Endothelial cell (in vitro differentiated cells): ENCODE measurements at places on chromosomes 2 and 18. TPM values are rescaled to one million over a fixed set of nuclear protein-coding genes. Genes with fewer than 3 reads are reported as not detected.

- no peak for DNase-seq
Observed at GRCh38 chr2:160241251-160242137, 41.4 kb upstream of the ITGB6 start.

The HMSD gene
- not detected for total RNA-seq

The GFPT1 gene
- total RNA-seq, result 52.8 TPM

The NEU2 gene
- not detected for total RNA-seq

The EFR3B gene
- 11.3 TPM for total RNA-seq

The C1D gene
- total RNA-seq, result 20.9 TPM

DNA sequence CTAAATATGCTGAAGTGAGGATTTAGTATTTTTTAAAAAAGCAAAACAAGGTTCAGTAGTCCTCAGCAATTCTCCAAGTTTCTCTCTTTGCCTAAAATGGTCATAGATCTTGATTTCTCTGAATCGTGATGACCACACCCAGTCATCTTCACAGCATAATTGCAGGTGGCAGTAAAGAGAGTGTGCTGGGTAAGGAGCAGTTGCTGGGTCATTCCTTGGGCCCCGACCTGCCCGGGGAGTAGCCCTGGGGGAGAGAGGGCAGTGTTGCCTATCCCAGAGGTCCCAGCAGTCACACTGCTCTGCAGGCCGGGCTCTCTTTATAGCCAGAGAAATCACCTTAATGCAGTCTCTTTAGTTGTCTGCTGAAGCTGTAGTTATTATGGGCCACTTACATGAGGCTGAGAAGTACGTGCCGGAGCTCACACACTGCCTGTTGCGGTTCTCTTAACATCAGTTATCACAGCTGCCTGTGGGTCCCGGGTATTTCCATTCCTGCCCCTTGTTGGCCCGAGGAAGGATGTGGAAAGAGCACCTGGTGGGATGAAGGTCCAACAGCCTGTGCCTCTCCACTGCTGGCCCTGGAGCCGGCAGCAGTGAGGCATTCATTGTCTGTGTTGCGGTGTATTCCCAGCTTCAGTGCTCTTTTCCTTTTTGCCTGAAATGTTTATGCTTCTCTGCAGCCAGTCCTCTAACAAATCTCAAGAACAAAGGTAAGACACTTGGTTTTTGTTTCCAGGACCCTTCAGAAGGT is 230.1 kb downstream of the ALPK2 start:
- DNase-seq, result no peak

The NT5DC4 gene
- not detected for total RNA-seq

The BIRC6 gene
- total RNA-seq, result 125 TPM

The GCG gene
- not detected for total RNA-seq

The UPP2 gene
- not detected for total RNA-seq

- DNase-seq, result peak; percentile 68
Observed at GRCh38 chr2:162153608-162154224, 1.7 kb upstream of the GCG start.

The SLC23A3 gene
- total RNA-seq, result 1.7 TPM
